ENCODE measurements at places on chromosomes 13 and 19. TPM values are rescaled to one million over a fixed set of nuclear protein-coding genes. Genes with fewer than 3 reads are reported as not detected.

The METTL21C gene
- total RNA-seq = not detected

DNA sequence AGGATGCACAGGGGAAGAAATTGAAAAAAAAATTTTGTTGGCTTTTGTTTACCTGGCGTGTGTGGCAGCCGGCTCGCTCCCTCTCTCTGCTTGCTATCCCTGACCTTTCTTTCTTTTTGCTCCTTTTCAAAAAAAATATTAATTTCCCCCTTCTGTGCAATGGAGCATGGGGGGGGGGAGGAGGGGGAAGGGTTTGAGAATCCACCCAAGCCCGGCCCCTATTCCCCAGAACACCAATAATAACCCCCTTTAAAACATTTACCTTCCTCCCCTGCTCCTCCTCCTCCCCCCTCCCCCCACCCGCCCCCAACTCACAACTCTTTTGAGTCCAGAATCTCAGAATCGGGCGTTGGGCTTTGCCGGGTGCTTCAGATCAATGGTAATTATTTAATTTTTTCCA lies 28.4 kb downstream of the NFIX start:
- H3K4me1 ChIP-seq = peaks cover 18% of the 10 kb centered on the region
- no peaks in the 10 kb centered on the region for H3K36me3 ChIP-seq
- peak overlapping the region; percentile 57 for H3K4me3 ChIP-seq
- H3K27me3 ChIP-seq = peaks cover 60% of the 10 kb centered on the region
- DNase-seq = no peak
- H3K27ac ChIP-seq = no peak overlapping the region

GRCh38 chr13:49020940-49021553 lies 45.3 kb downstream of the FNDC3A start:
- peaks cover 7% of the 10 kb centered on the region for H3K4me1 ChIP-seq
- H3K27ac ChIP-seq = no peak overlapping the region
- no peak overlapping the region for H3K4me3 ChIP-seq
- H3K36me3 ChIP-seq = peaks cover 27% of the 10 kb centered on the region
- no peak for DNase-seq

DNA sequence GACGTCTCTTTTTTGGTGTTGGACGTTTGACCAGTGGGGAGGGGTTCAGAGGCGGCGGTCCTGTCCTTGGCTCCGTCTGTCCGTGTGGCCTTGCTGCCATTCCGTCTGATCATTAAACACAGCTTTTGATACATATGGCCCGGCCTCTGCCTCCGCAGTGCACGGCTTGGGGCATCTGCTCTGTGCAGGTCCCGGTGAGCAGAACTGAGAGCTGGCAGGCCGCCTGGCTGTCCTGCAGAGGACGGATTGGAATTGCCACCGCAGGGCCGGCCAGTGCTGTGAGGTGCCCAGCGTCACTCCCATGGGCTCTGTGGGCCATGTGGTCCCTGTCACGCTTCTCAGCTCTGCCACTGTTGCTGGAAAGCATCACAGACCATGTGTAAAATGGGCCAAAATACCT lies 5.4 kb upstream of the TMPRSS9 start:
- no peaks in the 10 kb centered on the region for H3K36me3 ChIP-seq
- no peaks in the 10 kb centered on the region for H3K4me1 ChIP-seq
- no peak for DNase-seq
- H3K27me3 ChIP-seq = peaks cover 2% of the 10 kb centered on the region
- no peak overlapping the region for H3K4me3 ChIP-seq

Measured in activated CD4-positive, alpha-beta memory T cell treated with anti-CD3 and anti-CD28 coated beads, Interleukin-2, amount 10 ng/mL, durations not matched to agents 7 days and 5 days (primary cell).